ENCODE measurements at places on chromosomes 4 and X.

DNA sequence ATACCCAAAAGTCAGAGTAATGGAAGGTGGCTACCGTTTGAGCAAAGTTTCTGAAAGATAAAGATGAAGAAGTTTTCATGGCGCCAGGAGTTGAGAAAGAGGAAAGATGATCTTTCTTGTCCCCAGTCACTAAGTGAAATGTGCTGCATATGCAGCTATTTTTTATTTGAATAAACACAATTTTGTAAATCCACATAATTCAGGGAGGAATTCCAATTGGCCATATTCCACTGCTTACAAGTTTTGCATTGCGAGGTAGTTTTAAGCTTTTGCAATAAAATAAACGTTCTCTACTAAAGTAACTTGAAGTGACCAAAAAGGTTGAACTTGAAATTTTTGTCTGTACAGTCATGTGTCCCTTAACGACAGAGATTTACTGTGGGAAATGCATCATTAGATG lies 139.3 kb upstream of the VCX2 start:
- no peak overlapping the region for H3K4me3 ChIP-seq
- no peaks in the 10 kb centered on the region for H3K4me1 ChIP-seq
- DNase-seq = no peak
- no peaks in the 10 kb centered on the region for H3K27me3 ChIP-seq
- peaks cover 2% of the 10 kb centered on the region for H3K36me3 ChIP-seq

- H3K36me3 ChIP-seq = peaks cover 6% of the 10 kb centered on the region
- H3K4me1 ChIP-seq = peaks cover 4% of the 10 kb centered on the region
- no peaks in the 10 kb centered on the region for H3K27me3 ChIP-seq
- no peak for DNase-seq
- H3K4me3 ChIP-seq = no peak overlapping the region
These were observed 137.3 kb downstream of the CPEB2 start for GRCh38 chr4:15139599-15139998.

DNA sequence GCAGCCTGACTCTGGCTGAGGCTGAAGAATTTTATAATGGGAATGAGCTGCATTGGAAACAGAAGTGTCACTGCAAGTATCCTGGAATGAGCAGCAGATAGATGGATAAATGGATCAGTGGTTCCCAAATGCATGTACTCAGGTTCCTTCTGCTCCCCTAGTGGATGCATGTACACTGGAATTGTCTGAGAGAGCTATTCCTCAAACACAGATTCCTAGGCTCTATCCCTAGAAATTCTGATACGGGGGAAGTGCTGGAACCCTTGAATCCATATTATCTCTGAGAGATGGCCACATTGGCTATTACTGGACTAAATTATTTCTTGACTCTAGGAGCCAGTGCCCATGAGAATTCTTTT lies 64.8 kb downstream of the TMEM131L start:
- no peaks in the 10 kb centered on the region for H3K27me3 ChIP-seq
- no peak overlapping the region for H3K4me3 ChIP-seq

DNA sequence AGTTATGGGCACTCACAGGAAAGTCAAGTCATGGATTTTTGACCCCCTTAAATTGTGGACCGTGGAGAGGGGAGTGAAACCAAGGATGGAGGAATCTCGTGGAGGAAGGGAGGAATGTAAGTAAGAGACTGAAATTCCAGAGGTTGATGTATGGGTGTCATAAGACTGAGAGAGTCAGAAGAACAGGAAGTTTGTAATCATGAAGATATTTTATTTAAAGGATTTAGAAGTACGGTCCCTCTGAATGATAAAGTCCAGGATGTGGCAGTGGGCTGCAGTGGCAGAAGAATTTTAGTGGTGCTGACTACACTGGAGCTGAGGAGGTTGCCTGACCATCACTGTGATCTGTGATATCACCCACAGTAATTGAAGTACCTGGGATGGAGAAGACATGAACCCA lies 57.8 kb downstream of the DCLK2 start:
- H3K4me3 ChIP-seq = peak overlapping the region; percentile 9
- no peaks in the 10 kb centered on the region for H3K27me3 ChIP-seq
- peaks cover 49% of the 10 kb centered on the region for H3K4me1 ChIP-seq
- H3K36me3 ChIP-seq = peaks cover 11% of the 10 kb centered on the region
- peak overlapping the region; percentile 86 for H3K27ac ChIP-seq

- no peaks in the 10 kb centered on the region for H3K27me3 ChIP-seq
- H3K4me1 ChIP-seq = peaks cover 42% of the 10 kb centered on the region
- H3K36me3 ChIP-seq = peaks cover 15% of the 10 kb centered on the region
- H3K4me3 ChIP-seq = no peak overlapping the region
These were observed 335.8 kb upstream of the SFRP2 start for GRCh38 chr4:154124539-154125255.

GRCh38 chrX:107773206-107773605 lies 2.4 kb downstream of the TSC22D3 start:
- peaks cover 25% of the 10 kb centered on the region for H3K4me1 ChIP-seq
- no peak overlapping the region for H3K27ac ChIP-seq
- H3K27me3 ChIP-seq = no peaks in the 10 kb centered on the region
- no peak overlapping the region for H3K4me3 ChIP-seq

DNA sequence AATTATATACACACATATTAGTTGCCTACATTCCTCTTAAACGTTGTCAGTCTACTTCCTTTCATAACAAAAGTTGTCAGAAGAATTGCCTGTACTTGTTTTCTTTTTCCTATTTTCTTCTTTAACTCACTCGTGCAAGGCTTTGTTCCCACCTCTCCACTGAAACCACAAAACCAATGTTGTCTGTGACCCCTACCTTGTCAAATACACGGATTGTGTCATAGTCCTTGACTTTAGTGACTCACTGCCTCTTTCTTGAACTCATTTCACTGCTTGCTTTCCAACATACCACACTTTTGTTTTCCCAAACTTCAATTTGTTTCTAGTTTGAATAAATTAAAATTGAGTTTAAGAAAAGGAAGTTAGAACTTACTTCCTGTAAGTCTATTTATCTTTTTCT lies 283.9 kb upstream of the AGA start:
- H3K27me3 ChIP-seq = no peaks in the 10 kb centered on the region
- no peak overlapping the region for H3K4me3 ChIP-seq
- H3K4me1 ChIP-seq = no peaks in the 10 kb centered on the region
- no peak overlapping the region for H3K27ac ChIP-seq

DNA sequence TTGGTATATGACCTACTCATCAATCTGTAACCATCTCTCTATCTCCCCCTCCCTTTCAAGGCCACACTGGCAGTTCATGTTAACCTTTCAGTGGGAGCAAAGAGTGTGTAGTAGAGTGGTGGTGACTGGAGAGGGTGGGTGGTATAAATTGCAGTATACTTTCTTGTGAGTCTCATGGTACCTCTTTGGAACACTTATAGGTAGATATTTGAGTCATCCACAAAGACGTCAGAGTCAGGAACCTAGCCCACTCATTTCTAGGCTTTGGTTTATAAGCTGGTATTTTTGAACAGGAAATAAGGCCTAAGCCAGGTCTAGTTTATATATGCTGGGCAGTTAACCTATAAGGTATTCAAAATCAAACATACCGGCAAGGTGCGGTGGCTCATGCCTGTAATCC lies 36.3 kb downstream of the RLIM start:
- H3K36me3 ChIP-seq = no peaks in the 10 kb centered on the region
- no peak overlapping the region for H3K27ac ChIP-seq
- H3K4me1 ChIP-seq = peaks cover 6% of the 10 kb centered on the region
- H3K4me3 ChIP-seq = no peak overlapping the region
- H3K27me3 ChIP-seq = no peaks in the 10 kb centered on the region

GRCh38 chr4:65968831-65969558 lies 298.7 kb upstream of the EPHA5 start:
- no peaks in the 10 kb centered on the region for H3K27me3 ChIP-seq
- no peak overlapping the region for H3K4me3 ChIP-seq
- H3K27ac ChIP-seq = no peak overlapping the region
- DNase-seq = no peak
- H3K4me1 ChIP-seq = peaks cover 5% of the 10 kb centered on the region
- H3K36me3 ChIP-seq = peaks cover 2% of the 10 kb centered on the region

GRCh38 chr4:168605411-168605810 lies 108.6 kb downstream of the PALLD start:
- DNase-seq = no peak
- H3K36me3 ChIP-seq = no peaks in the 10 kb centered on the region
- peak overlapping the region; percentile 87 for H3K27ac ChIP-seq

DNA sequence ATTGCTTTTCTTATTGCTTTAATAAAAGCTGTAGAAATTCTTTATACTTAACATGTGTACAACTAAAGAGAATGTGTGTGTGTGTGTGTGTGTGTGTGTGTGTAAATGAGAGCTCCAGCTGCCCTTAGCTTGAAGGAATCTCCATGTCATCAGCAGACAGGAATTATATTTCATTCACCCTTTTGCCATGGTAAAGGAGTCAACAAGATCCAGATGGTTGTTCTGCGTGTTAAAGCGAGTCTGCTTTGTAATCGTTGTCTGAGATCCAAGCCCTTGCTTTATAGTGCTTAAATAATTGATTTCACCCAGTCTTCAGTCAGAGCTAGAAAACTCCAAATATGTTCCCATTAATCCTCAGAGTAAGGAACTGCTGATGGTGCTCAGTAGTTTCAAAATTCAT lies 285.5 kb downstream of the PDGFC start:
- no peak for DNase-seq
- H3K27me3 ChIP-seq = no peaks in the 10 kb centered on the region
- peak overlapping the region; percentile 1 for H3K4me3 ChIP-seq
- H3K27ac ChIP-seq = peak overlapping the region; percentile 76
- peaks cover 26% of the 10 kb centered on the region for H3K4me1 ChIP-seq

All from chondrocyte (in vitro differentiated cells).